ENCODE measurements at places on chromosomes 12 and 14.

GRCh38 chr14:85539510-85539909, 9.6 kb downstream of the FLRT2 start:
- DNase-seq: no peak

DNA sequence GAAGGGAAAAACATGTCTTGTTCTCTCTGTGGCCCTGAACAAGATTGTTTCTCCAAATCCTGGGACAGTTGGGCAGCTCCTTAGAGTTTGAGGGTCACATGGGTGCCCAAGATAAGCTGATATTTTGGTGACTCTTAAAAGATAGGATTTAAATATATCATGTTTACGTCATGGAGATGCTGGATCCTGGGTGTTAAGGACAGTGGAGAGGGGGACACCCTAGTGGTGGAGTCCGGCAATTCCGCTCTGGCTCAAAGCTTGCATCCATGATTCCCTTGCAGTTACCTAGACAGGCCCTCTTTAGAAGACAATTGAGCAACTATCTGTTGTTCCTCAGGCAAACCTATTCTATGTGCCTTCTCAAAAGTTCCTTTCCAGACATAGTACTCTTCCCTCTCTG, 101.8 kb downstream of the CMKLR1 start:
- DNase-seq: no peak

DNA sequence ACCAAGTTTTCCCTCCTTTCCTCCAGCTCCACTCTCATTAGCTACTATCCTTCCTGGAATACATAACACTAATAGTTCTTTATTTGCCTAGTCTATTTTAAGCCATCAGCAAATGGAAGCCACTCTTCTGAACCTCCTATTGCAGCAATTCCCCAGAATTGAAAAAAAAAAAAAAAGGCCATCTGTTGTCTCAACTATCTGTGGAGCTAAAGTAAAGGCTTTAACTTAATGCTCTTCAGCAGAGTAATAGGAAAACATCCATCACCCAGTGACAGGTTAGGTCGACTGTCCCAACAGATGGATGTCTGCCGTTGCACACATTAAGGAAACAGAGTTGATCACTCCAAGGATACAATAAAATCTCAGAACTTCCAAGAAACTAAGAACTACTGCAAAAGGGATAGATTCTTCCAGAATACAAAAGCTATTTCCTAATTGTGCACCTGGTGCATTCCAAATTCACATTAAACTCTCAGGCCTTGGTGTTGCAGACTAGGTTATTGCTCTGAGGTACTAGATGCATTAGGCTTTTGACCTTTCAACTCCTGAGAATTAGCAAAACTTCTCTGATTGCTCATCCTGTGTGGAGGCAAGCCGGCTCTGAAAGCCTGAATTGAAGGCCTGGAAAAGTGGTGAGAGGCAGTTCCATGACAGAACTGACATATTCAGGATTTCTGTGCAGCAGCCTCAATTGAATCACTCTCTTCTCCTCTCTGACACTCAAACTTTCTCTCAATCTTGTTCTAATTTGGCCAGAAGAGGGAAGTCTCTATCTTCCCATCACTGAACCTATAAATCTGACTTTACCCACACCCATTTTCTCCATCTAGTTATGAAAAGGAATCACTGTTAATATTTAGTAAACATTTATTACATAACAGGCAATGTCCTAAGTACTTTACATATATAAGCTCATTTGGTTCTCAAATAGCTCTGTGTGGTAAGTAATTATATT, 238.4 kb upstream of the HMGA2 start:
- DNase-seq: peak; percentile 50

- no peak for DNase-seq
Measured at GRCh38 chr12:106883426-106883825, 72.3 kb upstream of the TMEM263 start.

- no peak for DNase-seq
Measured at GRCh38 chr12:120844768-120845449, 59.2 kb downstream of the SPPL3 start.

DNA sequence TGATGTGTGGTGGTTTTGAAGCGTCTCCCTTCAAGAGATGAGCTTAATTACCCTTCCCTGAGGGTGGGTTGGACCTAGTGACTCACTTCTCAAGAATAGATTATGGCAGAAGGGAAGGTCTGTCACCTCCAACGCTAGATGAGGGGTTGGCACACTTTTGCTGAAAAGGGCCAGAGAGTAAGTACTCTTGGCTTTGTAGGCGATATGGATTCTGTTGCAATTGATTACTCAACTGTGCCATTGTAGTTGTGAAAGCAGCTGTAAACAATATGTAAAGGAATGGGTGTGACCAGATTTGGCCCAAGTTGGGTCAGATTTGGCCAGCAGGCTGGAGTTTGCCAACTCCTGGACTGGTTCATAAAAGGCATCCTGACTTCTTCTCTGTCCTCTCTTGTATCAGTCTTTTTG, 53.3 kb downstream of the SMIM41 start:
- peak; percentile 5 for DNase-seq

GRCh38 chr12:2319737-2320506, 267.1 kb downstream of the CACNA1C start:
- DNase-seq: peak; percentile 62

GRCh38 chr14:22320362-22320750, 268.7 kb downstream of the DAD1 start:
- no peak for DNase-seq

GRCh38 chr14:35159742-35160409, 37.5 kb downstream of the PRORP start:
- DNase-seq: no peak

DNA sequence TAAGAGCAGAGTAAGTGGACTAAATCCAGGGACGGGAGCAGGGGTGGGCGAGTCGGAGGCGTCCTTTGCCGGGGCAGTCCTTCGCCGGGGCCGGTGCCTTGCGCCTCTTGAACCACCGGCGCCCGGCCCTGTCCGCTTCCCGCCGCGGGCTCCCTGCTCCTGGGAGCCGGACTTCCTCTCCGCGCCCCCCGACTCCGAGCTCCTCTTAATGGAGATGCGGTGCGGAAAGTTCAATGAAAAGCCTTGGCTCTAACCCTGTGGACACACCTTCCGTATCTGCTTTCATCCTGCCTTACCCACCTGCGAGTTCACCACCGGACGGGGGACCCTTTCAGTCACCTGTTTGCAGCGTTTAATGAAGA, 412 bp downstream of the FGFR1OP2 start:
- no peak for DNase-seq

- no peak for DNase-seq
Measured at GRCh38 chr12:115756271-115756670, 521.2 kb downstream of the MED13L start.

DNA sequence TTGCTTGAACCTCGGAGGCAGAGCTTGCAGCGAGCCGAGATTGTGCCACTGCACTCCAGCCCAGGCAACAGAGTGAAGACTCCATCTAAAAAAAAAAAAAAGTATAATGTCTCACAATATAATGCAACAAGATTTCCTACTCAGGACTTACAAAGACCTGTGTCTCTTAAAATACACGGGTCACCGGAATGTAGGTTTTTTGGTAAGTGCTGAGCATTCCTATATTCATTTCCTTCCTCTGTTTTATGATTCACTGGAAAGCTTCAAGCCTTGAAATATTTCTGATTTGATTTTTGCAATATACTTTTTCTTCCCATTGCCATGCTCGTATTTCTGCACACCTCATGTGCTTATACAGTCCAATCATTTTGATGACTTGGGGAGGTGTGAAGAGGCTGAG, 245.8 kb downstream of the FBXL14 start:
- no peak for DNase-seq

- DNase-seq: peak; percentile 62
Measured at GRCh38 chr12:52037248-52037861, 13.9 kb upstream of the NR4A1 start.

GRCh38 chr12:25495331-25496097, 57.6 kb downstream of the LMNTD1 start:
- DNase-seq: peak; percentile 42

DNA sequence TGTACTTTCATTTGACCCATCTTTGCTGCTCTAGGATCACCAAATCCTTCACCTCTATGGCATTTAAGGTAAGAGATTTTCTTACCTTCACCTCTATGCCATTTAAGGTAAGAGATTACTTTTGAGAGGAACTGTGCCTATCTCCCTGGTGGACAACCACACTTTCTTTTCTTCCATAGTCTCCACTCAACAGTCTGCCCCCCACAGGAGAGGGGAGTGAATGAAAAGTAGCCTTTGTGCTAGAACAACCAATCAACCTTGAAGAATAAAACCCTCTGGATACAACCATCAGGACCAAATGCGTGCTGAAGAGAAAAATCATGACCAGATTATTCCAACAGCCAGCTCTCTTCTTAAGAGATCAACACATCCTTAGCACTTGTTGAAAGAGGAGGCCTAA, 258.6 kb upstream of the TMPO start:
- no peak for DNase-seq

- no peak for DNase-seq
Measured at GRCh38 chr14:20580242-20580641, 7.6 kb downstream of the RNASE11 start.

- no peak for DNase-seq
Measured at GRCh38 chr12:119154435-119154818, 24.3 kb upstream of the HSPB8 start.

- DNase-seq: no peak
Measured at GRCh38 chr14:30020271-30020670, 92.6 kb upstream of the PRKD1 start.

GRCh38 chr14:54532111-54533012, 22.7 kb downstream of the CGRRF1 start:
- DNase-seq: no peak

All from tongue (tissue), 3 donors.